CD4-positive, alpha-beta T cell treated with Interleukin-12 subunit alpha and Interleukin-12 subunit beta, for 1 hour (primary cell): ENCODE measurements at places on chromosomes 7 and 10.

- DNase-seq, result peak; percentile 57
Observed at GRCh38 chr7:38105874-38106483, 72.1 kb upstream of the STARD3NL start.

DNA sequence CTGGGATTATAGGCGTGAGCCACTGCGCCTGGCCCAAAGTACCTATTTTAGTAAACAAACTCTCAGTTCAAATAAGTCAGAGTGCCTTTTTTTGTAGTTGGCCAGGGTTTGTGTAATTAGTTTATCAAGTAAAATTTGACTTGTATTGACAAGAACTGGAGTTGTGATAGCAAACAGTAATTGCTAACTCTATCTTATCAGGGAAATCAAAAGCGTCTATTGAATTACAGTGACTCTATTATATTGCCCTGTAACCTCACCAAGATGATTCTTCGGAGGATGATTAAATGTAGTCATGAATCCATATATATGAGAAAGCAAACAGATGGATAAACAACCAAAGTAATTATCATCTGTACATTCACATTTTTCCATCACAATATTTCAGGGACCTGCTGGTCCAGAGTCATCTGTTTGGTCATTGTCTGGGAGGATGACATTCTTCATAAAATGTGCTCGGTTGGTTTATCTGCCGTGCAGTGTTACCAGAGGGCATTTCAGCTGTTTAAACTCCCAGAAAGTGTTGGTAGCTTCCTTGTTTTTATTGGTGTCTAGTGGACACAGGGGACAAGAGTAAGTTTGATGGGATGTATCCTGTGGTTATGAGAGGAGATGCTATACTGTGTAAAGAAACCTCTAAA, 35.6 kb downstream of the DOCK1 start:
- DNase-seq, result no peak

GRCh38 chr10:75987616-75988015, 556.2 kb downstream of the LRMDA start:
- DNase-seq, result no peak

DNA sequence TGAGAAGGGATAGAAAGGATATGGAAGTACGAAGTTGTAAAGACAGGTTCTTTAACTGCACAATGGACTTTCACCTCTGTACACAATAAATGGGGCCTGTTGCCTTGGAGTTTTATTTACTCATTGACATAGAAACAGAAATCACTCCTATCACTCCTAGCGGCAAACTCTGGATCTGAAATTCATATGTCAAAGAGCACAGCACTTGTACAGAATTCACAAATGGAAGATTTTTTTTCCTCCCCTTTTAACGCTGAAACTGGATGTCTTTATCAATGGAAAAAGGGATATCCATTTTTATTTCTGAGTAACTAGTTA, 18.2 kb downstream of the NT5C3A start:
- no peak for DNase-seq

GRCh38 chr7:142885311-142886230, at the start of gene TRPV6:
Gene TRPV6 (minus strand): TSS chr7:142885745.
- no peak for DNase-seq

DNA sequence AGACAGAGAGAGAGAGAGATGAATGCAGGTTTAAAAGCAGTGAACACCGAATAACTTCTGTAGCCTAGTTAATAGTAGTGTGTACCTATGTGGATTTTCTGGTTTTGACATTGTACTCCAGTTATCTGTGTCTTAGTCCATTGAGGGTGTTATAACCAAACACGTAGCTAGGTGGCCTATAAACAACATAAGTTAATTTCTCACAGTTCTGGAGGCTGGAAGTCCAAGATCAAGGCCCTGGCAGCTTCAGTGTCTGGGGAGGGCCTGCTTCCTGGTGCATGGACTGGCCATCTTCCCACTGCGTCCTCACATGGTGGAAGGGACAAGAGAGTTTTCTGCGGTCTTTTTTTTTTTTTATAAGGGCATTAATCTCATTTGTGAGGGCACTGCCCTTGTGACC, 23.5 kb downstream of the AOC1 start:
- DNase-seq, result no peak

DNA sequence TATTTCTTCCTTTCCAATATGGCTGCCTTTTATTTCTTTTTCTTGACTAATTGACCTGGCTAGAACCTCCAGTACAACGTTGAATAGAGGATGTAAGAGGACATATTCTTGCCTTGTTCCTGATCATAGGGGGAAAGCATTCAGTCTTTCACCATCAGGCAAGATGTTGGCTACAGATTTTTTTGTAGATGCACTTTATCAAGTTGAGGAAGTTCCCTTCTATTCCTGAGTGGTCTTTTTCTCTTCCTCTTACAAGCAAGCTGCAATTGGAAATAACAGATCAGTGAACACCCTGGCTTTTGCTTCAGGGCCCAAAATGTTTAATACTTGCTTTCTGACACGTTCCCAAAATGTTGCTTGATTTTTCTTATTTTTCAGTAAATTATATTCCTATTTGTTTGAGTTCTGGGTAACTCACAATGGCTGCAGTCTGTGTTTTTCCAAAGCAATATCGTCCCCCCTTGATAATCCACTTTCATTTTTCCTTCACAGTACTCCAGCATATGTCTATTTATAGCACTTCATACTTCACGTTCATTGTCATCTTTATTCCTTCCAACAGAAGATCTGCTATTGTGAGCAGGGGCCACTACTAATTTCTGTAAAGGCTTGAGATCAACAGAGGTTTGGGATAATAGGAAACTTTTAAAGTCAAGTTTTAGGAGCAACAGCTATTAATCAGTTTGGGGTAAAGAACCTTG, 11.7 kb downstream of the CPEB3 start:
- no peak for DNase-seq

GRCh38 chr7:148398844-148399365, 191.7 kb upstream of the C7orf33 start:
- DNase-seq, result no peak

- DNase-seq, result no peak
Observed at GRCh38 chr10:34816085-34816496, 995 bp upstream of the PARD3 start.

- DNase-seq, result no peak
Observed at GRCh38 chr7:40979296-40979695, 723.6 kb downstream of the INHBA start.

DNA sequence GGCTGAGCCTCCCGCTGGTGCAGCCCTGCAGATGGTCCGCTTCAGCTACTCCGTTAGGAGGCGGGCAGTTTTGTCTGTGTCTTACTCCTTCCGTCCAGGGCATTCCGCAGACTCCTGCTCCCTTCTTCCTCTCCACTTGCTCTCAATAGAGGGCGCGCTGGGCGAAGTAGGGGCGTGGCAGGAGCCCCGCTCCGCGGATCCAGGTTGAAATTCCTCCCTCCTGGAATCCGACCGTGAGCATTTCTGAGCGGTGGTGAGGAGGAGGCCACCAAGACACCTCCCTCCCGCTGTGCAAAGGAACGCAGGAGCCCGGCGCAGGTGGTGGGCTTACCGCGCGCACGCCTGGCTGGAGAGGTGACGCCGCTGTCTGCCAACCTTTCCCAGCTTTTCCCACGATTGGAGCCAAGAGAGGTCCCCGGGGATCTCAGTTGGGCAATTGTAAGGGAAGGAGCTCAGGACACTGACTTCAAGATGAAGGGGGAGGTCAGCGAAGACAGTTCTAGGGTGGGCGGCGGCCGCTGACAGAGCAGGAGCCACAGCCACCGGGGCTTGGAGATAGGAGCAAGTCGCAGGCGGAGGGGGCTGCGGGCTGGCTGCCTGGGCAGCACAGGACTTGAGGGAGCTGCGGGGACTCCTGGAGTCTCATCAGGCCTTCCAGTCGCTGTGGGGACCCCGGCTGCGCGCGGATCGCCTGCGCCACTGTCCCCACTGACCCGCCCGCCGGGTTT, 1011.3 kb downstream of the XPNPEP1 start:
- DNase-seq, result no peak

DNA sequence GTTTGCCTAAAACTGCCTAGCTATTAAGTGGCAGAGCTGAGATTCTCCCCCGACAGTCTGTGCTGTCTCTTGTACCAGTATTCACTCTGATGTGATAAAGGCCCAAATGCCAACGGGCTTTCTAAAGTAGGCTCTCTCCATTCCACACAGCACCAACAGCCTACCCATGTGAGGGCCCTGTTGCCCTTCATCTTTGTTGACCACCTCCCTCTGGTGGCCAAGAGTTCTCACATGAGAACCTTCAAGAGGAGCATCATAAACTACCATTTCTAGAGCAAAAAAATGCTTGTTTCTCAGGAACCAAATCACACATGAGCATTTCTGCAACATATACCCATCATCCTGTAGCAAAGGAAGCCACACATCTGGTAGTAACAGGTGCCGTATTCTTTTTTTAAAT, 185.8 kb downstream of the GRM8 start:
- DNase-seq, result no peak

GRCh38 chr10:72063703-72064391, 24.5 kb downstream of the SPOCK2 start:
- no peak for DNase-seq

- DNase-seq, result no peak
Observed at GRCh38 chr7:27187475-27188385, 2.7 kb upstream of the HOXA11 start.

- DNase-seq, result no peak
Observed at GRCh38 chr7:36852017-36852416, 127.7 kb upstream of the AOAH start.

DNA sequence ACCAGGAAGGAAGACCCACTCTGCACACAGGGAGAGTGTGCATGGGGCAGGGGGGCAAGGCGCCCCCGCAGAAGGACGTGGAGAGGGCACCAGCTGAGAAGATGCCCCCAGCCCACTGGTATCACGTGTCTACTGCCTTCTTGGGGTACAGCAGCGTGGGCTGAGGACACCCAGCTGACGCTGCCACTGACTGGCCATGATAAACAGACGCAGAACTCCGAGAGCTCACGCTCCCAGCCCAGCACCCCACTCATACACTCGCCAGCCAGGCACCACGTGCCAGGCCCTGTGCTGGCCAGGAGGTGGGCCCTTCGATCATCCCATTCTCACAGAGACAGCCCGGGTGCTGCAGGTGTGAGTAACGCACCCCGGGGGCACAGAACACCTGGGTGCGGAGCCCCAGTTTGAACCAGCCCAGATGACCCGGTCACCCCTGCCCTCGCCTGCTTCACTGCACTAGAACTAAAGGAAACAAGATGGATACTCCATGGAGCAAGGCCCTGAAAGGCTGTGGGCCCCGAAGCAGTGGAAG, 199.8 kb downstream of the MAD1L1 start:
- DNase-seq, result no peak

DNA sequence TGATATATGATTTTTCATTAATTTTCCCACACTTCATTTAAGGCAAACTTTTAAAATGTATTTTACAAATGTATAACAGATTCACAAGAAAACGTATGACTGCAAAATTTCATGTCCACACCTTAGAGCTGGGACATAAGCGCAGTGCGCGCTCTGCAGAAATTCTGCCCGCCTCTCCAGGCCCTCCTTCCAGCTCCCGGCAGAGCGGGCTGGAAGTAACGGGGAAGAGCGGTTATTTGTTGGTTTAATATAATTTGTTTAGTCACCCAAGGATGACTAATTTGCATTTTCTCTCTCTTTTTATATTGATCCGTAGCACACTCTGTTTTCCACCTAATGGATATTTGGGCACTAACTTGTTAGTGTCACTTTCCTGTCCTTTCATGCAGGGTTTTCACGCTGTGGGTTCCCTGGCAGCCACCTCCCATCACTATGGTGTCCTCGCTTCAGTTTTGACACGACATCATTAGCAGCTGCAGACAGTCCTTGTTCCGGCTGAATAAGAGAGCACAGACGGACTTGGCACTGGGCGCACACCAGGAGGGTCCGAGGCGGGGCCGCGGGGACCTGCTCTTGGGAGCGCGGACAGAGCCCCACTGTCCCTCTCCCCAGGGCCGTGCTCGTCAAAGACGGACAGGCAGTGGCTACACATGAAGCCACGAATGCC, 129.2 kb upstream of the SEC61G start:
- DNase-seq, result no peak

DNA sequence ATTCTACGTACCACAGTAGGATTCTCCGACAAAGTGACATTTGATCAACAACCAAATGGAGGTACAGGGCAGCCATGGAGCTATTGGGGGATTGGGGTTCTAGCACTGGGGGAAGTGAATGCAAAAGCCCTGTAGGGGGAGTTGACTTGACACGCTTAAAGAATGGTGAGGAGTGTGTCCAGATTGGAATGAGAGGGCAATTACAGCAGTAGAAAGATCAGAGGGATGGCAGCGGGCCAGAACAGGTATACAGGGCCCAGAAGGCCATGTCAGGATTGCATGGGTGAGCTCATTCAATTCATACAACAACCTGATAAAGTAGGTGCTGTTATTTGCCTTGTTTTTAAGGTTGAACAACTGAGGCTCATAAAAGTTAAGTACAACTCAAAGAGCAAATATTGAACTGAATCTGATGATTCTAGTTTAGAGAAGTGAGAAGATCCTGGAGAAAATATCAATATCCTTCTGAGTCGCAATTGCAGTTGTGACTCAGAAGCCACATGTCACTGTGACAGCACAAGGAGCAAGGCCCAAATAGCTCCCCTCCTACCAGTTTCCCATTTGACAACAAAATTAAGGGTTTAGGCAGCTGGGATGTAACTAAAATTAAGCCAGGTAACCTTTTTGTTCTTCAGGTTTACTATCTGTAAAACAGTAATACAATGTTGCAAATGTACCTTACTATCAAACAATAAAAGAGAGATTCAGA, 28.0 kb upstream of the CTTNBP2 start:
- no peak for DNase-seq

- DNase-seq, result no peak
Observed at GRCh38 chr7:88259656-88260380, 40.0 kb upstream of the SRI start.

DNA sequence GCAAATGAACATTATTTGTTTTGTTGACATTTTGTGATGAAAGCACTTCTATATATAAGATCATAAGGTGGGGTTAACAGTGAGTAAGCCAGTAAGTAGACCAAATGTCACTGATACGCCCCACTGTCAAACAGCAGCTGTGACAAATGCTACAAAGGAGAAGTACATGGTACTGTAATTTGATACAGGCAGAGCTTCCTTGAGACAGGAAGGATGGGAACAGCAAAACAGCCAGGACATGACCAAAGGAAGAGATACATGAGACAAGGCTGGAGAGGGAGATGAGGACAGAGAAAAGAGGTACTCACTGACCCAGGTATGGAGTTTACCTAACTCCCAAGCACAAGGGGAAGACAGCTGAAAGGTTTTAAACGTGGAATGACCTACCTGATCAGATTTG, 127.0 kb downstream of the SRPK2 start:
- DNase-seq, result no peak

- DNase-seq, result no peak
Observed at GRCh38 chr7:130463553-130464434, 23.0 kb upstream of the CEP41 start.
